ENCODE measurements at places on chromosomes 5 and 9. TPM values are rescaled to one million over a fixed set of nuclear protein-coding genes. Genes with fewer than 3 reads are reported as not detected.

The PCDHB3 gene
- 0.77 TPM for total RNA-seq

The SCGB3A2 gene
- not detected for total RNA-seq

The C1QTNF3 gene
- 1.2 TPM for total RNA-seq

The TRPM3 gene
- total RNA-seq = 0.50 TPM

The ACTBL2 gene
- total RNA-seq = under 0.01 TPM

The MYMK gene
- total RNA-seq = not detected

The SPATA31D4 gene
- total RNA-seq = not detected

The CERCAM gene
- total RNA-seq = 64.2 TPM

The PCDHGA5 gene
- total RNA-seq = 2.6 TPM

The EDIL3 gene
- 9.2 TPM for total RNA-seq

The SLF1 gene
- 5.4 TPM for total RNA-seq
